A172 (cell line): ENCODE measurements at places on chromosomes 11 and 22. TPM values are rescaled to one million over a fixed set of nuclear protein-coding genes. Genes with fewer than 3 reads are reported as not detected.

RIC3 gene
- 1.1 TPM in 1 of 2 replicates, not detected in the other for total RNA-seq

BCO2 gene
- 0.10 TPM in 1 of 2 replicates, not detected in the other for total RNA-seq

OR8D1 gene
- total RNA-seq = not detected in 2 replicates

GDPD4 gene
- total RNA-seq = not detected in 2 replicates

LUZP2 gene
- total RNA-seq = not detected in 2 replicates

CD81 gene
- 288 and 342 TPM in 2 replicates for total RNA-seq

PHETA2 gene
- 0.07 and 0.17 TPM in 2 replicates for total RNA-seq

CCDC188 gene
- total RNA-seq = not detected in 2 replicates

CHST1 gene
- 0.14 and 1.6 TPM in 2 replicates for total RNA-seq

AIP gene
- 95.8 and 99.9 TPM in 2 replicates for total RNA-seq

DSCAML1 gene
- not detected in 2 replicates for total RNA-seq

PATE4 gene
- total RNA-seq = not detected in 2 replicates

MOV10L1 gene
- 2.0 and 3.0 TPM in 2 replicates for total RNA-seq

INPP5J gene
- 0.33 and 1.3 TPM in 2 replicates for total RNA-seq

PHLDA2 gene
- 30.8 and 34.4 TPM in 2 replicates for total RNA-seq

GRK3 gene
- total RNA-seq = 1.4 and 1.9 TPM in 2 replicates

APOBEC3F gene
- 2.8 and 6.3 TPM in 2 replicates for total RNA-seq

TNNT3 gene
- total RNA-seq = 0.46 TPM in 1 of 2 replicates, not detected in the other

APOBEC3G gene
- total RNA-seq = 21.4 and 23.3 TPM in 2 replicates

OR51I1 gene
- total RNA-seq = 0.55 TPM in 1 of 2 replicates, not detected in the other

LRRC4C gene
- 0.05 TPM in 1 of 2 replicates, not detected in the other for total RNA-seq

HPX gene
- 0.14 and 0.74 TPM in 2 replicates for total RNA-seq

NPTXR gene
- total RNA-seq = 1.9 and 2.7 TPM in 2 replicates

TMA7B gene
- total RNA-seq = not detected in 2 replicates

SYCE3 gene
- 2.5 TPM in 1 of 2 replicates, not detected in the other for total RNA-seq

MCHR1 gene
- total RNA-seq = not detected in 2 replicates
